ENCODE measurements at places on chromosomes 7 and 10.

- no peak for DNase-seq
Observed at GRCh38 chr10:5943536-5943935, 33.8 kb downstream of the IL15RA start.

GRCh38 chr7:71601851-71602250, 469.9 kb downstream of the GALNT17 start:
- DNase-seq: no peak

- DNase-seq: no peak
Observed at GRCh38 chr7:3955026-3955425, 654.0 kb downstream of the SDK1 start.

GRCh38 chr10:2619472-2619871, 447.9 kb upstream of the PFKP start:
- DNase-seq: peak; percentile 14

DNA sequence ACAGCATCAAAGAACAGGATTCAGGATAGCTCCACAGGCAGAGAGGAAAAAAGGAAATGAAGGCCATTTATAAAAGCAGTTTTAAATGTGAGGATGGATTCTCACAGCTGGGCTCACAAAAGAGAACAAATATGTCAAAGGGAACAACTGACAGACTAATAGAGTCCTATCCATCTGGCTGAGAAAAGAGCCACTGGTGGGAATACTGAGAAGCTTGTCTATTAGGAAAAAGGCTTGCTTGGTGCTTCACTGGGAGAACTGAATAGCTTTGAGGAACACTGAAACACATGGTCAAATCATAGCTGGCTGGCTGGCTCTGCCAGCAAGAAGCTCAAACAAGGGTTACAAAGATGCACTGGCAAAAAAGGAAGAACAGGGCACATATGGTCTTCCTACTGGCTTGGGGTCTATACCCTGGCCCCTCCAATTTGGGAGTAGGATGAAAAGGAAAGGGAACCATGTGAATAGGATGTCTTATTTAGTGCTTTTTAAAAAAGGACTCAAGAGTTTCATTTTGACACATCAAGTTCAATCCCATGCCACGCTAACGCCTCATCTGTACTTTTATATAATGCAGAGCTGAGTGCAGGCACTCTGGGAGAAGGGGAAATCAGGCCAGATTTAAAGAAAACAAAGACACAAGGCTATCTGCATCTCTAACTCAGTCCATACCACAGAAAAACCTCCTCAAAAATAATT, 44.8 kb upstream of the KCNIP2 start:
- DNase-seq: no peak

DNA sequence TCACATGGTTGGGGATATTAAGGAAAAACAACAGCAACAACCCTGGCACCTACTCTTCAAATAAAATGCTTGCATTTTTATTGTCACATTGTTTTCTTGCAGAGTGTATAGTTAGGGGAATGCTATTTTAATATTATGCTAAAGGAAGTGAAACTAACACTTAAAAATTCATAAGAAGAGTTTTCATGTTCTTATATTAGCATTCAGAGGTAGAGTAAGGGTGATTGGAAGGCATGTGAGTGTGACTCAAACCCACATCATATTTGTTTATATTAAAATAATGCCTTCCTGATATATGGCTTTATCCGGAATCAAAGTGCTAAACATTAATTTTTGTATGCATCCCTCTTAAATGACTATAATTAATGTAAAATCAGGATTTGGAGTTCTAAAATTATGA, 59.8 kb upstream of the TES start:
- DNase-seq: no peak

GRCh38 chr7:143518521-143518920, 40.8 kb downstream of the TAS2R41 start:
- no peak for DNase-seq

- no peak for DNase-seq
Observed at GRCh38 chr7:25215694-25216335, 12.5 kb downstream of the NPVF start.
